T-helper 1 cell (primary cell): ENCODE measurements at places on chromosomes 4 and X.

DNA sequence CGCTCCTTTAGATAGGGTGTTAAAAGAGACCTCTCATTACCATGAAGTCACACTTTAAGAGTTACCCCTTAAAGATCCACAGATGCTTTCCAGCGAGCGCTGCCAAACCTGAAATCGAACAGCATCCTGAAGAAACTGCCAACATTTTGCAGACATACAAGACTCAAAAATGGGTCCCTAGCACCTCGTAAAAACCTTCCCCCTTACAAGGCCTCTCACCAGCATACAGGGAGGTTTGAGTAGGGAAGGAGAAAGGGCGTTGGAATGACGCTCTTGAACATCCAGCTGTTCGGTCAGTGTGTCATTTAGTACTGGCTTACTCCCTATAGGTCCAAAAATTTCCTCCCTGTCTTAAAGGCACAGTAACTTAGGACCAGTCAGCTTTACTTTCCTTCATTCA, 45.3 kb upstream of the PGRMC1 start:
- DNase-seq = no peak

DNA sequence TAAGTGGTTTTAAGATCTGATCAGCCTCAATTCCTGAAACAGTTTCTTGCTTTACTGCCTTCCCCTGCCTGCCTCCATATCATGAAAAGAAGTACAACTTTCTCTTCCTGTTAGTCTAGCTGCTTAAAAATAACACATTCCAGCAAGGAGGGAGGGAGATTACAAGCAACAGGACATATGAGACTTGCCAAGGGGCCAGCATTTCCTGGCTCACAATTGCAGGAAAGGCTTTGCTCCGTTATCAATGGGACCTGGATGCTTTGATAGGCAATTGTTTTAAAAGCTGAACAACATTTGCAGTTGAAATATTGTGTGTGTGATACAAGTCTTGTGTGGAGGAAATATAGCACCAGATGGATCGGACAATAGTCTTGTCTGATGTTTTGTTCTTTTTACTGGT, 425.0 kb downstream of the FAT4 start:
- DNase-seq = no peak

DNA sequence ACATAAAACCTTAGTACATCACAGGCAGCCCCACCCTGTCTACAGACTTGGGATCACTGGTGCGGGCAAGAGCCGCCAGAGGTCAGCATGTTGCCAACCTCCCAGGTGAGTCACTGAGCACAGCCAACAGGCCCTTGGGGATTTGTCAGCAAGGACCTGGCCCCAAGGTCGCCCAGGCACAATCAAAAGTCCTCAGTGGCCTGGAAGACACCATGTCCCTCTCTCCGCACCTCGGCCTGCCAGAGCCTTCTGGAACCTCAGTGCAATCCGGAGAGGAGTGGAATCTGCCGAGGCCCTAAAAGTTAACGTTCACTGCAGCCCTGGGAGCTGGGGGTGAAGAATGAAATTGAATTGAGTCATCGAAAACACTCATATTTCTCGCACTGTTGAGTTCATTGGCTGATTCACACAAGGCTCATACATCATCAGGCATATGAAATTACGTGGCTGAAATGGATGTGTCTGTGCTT, 74.3 kb downstream of the WFS1 start:
- no peak for DNase-seq

GRCh38 chr4:164639001-164639400, 114.9 kb upstream of the SMIM31 start:
- no peak for DNase-seq

- no peak for DNase-seq
Observed at GRCh38 chr4:182325848-182326255, 82.7 kb downstream of the TENM3 start.

DNA sequence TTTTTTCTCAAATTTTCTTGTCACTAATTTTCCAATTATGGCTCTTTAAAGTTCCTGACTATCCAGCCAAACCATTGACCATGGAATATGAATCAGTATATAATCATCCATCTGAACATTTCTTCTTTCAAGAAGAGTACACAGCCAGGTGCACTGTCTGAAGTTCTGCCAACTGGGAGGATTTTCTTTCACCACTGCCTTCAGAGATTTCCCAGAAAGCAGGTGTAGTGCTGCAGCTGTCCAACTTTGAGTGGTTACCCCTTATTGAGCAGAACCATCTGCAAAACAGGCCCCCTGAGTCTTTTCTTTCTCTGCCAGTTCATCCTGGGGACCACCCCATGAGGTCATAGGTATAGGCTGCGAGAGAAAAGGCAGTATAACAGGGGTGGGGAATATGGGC, 1213.2 kb downstream of the RAPGEF2 start:
- no peak for DNase-seq

- no peak for DNase-seq
Observed at GRCh38 chr4:155207534-155208257, 740 bp upstream of the NPY2R start.

DNA sequence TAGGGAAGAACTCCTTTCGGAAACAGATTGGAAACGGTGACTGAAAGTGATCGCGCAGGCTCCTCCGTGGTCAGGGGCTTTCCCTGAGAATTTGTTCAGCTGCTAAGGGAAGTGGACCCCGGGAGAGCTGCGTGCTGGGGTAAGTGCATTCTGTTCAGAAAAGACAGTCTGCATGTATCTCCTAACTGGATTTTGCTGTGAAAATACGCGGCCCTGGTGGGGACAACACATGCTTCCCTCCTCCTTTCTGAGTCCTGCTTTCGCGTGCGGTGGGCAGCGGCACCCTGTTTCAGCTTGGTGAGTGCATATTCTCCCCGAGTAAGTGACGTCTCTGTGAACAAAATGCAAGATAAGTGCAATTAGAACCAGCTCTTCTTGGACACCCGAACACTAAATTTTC, 195.6 kb downstream of the STIM2 start:
- DNase-seq = no peak

GRCh38 chr4:109134921-109135320, 167.5 kb downstream of the COL25A1 start:
- DNase-seq = no peak

DNA sequence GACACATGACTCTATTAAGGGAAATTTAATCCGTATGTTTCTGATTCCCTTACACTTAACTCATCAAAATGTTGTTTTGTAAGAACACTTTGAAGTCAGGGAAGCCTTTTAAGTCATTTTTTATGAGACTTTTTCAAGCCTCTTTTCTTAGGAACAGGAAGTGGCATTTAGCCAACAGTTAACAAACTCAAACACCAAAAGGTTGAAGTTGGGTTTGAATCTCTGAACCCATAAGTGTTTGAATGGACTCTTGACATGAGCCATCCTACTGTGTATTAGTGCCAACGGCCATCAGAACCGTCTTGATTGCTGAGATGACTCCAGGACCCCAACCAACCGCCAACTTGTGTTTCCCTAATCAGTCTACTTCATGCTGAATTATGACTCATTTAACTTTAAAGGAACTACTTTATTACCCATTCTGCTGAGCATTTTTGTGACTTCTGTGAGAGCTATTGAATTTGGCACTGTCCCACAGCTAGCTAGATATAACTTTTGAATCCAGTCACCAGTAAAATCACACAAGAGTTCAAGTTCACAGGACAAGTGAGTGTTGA, 209.1 kb upstream of the FAT1 start:
- DNase-seq = no peak

DNA sequence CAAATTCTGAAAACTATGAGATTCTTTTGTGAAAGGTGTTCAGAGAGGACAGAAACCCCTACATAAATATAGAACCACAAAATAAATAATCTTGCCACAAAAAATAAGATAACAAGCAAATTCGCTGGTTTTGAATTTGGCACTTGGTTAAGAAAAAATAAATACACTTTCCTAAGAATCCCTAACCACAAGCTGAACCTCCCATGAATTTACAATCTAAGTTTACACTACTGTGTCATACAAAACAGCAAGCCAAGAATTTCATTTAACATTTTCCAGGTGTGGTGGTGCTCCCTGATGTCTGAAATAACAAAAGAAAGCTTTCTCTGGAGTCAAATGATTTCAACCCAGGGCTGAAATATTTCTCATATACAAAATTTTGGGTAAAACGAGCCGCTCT, 121.0 kb downstream of the KCNIP4 start:
- DNase-seq = no peak

DNA sequence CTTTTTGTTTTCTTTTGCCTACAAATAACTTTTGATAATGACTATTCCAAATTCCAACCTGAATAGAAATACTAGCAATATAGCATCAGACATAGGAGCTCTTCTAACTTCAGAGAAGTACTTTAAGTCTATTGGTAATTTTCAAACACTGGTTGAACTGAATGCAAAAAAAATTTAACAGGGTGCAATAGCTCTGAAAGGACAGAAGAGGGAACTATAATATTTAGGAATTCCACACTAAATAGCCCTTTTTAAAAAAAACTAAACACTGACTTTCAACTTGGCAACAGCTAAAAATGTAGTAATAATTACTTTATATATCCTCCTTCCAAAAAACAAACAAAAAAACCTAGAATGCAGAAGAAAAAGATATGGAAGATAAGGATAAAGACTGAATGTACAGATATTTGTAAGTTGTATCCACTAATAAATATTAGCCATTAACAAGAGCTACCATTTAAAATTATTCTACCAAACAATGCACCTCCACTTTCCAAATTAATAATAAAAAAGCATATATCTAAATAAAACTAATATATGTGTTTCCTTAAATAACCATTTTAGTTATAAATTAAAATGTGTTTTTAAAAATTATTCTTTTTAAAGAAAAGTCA, 81.4 kb downstream of the FBXW7 start:
- DNase-seq = no peak

- DNase-seq = no peak
Observed at GRCh38 chr4:140344621-140345020, 28.8 kb upstream of the SCOC start.

GRCh38 chr4:110632506-110633357, 9.9 kb upstream of the PITX2 start:
- no peak for DNase-seq

DNA sequence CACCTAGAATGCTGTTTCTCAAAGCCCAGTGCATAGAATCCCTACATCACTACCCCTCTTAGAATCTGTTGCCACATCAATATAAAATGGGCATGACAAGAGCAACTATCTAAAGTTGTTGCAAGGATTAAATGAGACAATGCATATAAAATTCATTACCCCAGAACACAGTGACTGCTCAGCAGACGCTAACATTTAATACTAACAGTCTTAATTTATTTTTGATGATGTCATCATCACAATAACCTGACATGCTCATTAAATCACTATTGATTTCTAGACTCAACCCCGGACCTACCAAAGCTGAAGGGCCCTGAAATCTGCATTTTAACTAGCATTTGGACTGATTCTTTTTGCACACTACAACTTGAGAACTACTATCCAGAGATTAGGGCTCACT, 3.9 kb downstream of the ARSJ start:
- no peak for DNase-seq

DNA sequence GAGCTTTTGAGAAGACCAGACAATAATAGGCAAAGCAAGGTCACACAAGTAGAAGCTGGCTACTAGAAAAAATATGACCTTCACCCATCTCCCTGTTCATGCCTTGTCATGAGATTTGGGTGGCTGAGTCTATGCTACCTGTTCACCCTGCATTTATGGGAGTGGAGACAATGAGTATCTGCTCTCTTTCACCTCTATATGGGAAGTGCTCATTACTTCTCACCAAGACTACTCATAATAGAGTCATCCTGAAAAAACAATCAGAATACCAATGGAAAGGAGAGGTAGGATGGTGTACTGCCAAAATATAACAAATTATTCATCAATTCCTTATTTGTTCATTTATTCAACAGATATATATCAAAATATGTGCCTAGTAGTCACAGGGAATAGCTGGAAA, 921.8 kb upstream of the INTU start:
- no peak for DNase-seq

- DNase-seq = no peak
Observed at GRCh38 chr4:139241784-139242151, 38.3 kb downstream of the MGARP start.

DNA sequence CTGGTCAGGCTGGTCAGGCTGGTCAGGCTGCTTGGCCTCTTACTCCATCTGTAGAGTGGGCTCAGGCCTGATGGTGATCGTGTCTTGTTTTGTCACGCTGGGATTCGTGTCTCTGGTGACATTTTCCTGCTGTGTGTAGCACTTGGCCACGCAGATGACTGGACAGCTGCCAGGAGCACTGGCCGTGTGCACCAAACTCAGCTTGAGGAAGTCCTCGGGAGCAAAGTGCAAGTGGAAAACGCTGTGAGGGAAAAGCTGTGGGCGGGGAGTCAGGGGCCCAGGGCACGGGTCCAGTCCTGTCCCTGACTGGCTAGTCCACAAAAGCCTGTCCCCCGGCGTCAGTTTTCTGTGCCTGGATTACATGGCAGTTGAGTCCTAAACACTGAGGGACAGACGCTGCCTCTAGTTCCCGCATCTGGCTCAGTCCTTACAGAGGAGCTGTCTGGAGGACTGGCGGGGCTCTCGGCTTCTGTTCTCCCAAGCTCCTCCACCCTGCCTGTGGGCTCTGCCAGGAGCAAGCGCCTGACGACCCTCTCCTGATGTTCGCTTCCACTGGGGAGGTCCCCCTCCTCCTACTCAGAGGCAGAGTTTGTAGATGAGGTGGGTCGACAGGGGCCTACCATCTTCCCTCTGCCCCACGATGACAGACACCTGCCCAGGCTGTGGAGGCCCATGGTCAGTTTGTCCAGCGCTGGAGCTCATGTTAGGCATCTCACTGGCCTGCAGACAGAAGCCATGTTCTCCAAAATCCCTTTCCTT, 35.9 kb upstream of the GRPEL1 start:
- DNase-seq = no peak

DNA sequence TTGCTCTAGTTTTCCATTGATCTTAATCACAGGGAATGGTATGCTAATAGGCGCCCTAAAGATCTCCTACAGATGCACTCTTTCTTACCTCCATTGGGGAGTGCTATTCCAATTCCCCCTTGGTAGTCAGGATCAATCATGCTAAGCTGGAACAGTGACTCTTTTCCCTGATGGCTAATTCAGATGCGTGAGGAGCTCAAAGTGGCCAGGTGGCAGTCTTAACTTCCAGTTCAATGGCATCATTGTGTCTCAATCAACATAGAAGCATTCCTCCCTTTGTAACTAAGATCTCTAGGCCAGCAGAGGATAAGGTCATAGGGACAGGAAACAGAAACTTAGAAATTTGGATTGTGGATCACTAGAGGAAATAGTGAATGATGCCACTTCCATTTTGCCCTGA, 216.8 kb downstream of the GRID2 start:
- no peak for DNase-seq

DNA sequence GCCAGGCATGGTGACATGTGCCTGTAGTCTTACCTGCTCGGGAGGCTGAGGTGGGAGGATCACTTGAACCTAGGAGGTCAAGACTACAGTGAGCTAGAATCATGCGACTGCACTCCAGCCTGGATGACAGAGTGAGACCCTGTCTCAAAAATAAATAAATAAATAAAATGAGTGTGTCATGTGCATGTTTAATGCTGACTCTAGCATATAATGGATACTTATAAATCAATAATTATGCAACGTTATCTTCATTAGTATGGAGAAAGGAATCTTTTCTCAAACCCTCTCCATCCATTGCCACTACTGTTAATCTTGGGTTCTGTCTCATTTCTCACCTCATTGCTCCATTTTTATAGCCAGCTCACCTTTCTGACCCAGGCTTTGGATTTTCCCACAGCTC, 189.5 kb upstream of the RPL34 start:
- DNase-seq = no peak

GRCh38 chr4:119587796-119588195, 40.8 kb downstream of the PDE5A start:
- DNase-seq = no peak
